Mucosa of gallbladder (tissue), 1 donor: ENCODE measurements at places on chromosomes 7 and 10. TPM values are rescaled to one million over a fixed set of nuclear protein-coding genes. Genes with fewer than 3 reads are reported as not detected.

GRCh38 chr7:37342688-37343471 is 105.8 kb downstream of the ELMO1 start:
- no peak for DNase-seq

Gene AFAP1L2
- total RNA-seq, result 6.3 TPM

DNA sequence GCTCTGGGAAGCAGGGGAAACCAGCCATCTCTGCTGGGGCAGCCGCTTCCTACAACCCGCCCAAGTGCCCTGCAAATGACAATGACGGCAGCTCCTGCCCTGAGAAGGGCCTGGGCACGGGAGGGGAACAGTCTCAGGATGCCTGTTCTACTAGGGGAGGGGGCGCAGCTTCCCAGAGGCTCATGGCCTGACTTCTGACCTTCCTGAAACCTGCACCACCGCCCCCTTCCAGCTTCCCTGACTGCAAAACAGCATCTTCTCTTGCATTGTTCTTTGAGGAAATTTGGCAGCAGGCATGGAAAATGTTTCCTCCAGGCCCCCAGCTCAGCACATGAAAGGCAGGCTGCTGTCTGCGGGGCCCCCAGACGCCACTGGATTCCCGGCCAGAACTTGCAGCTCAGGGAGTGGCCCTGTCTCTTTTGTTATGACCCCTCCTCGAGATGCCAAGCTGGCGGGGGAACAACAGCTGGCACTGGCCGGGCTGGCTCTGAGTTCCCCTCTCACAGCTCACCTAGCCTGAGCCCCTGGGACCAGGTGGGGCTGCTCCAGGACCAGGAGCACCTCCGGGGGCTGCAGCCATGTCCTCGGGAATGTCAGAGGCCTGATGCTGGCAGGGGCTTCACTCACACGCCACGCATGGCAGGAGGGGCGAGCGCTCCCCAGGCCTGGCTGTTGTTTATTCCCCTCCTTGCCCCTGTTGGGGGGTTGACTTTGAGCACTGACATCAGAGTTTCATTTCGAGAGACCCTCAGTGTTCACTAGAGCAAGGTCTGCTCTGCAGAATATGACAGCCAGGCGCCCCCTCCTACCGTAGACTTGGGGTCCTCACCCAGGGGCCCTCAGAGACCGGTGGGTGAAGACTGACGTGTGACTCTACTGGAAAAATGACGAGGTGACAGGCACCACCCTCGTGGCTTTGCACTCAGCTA is 62.7 kb downstream of the CALML3 start:
- no peak for DNase-seq

Gene HGF
- total RNA-seq, result 8.0 TPM
